ENCODE measurements at places on chromosomes 7 and 10.
A peak's percentile ranks its signal among the peaks of the same experiment; 100 is the strongest.

DNA sequence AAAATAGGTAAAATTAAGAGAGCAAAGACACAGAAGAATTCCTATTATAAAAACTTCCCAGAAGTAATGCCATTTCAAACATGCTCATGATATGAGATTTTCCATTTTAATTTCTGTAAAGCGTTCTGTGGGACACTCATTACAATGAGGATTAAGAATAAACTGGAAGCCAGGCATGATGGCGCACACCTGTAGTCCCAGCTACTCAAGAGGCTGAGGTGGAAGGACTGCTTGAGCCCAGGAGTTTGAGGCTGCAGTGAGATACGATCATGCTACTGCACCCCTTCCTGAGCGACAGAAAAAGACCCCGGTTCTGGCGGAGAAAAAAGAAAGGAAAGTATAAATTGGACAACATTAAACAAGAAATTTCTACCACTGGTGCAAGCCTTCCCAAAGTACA lies 1.5 kb downstream of the DNA2 start:
- no peak for DNase-seq

DNA sequence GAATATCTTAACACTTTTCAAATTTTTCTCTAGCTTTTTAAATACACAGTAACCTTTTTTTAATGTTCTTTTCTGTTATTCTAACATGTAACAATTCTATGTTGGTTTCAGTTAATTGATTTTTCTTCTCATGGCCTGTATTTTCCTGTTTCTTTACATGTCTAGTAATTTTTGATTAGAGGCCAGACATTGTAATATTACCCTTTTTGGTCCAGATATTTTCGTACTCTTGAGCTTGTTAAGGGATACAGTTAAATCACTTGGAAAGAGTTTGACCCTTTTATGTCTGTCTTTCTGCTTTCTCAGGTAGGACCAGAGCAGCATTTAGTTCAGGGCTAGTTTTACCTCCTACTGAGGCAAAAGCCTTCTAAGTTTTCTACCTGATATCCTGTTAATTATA lies 45.0 kb downstream of the BICC1 start:
- no peak for DNase-seq

GRCh38 chr7:102836191-102836919 lies 76.4 kb upstream of the LRRC17 start:
- peak; percentile 88 for DNase-seq

- peak; percentile 58 for DNase-seq
Measured at GRCh38 chr10:55183993-55184392, 383.0 kb upstream of the PCDH15 start.

- DNase-seq, result no peak
Measured at GRCh38 chr7:137999496-138000080, 2.3 kb downstream of the CREB3L2 start.

DNA sequence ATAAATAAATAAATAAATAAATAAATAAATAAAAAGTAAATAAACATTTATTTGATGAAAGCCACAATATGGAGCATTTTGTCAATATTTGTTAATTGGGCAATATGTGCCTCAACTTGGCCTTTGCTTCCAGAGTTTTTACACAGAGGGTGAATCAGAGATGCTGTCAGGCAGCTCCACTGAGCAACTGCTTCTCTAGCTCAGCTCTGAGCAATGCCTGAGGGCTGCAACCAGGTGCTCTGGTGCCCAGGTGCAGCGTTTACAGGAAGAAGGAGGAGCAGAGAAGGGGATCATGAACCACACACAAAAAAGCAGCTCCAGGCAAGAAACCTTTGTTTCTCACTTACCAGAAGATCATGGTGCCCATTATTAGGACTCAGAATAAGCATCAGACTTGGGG lies 876.2 kb upstream of the AUTS2 start:
- DNase-seq, result no peak

- DNase-seq, result no peak
Measured at GRCh38 chr10:22268503-22268902, 47.7 kb upstream of the COMMD3 start.

- peak; percentile 33 for DNase-seq
Measured at GRCh38 chr10:62171791-62172190, 96.9 kb downstream of the RTKN2 start.

GRCh38 chr7:117212969-117213877 lies 109.6 kb downstream of the WNT2 start:
- DNase-seq, result peak; percentile 79

DNA sequence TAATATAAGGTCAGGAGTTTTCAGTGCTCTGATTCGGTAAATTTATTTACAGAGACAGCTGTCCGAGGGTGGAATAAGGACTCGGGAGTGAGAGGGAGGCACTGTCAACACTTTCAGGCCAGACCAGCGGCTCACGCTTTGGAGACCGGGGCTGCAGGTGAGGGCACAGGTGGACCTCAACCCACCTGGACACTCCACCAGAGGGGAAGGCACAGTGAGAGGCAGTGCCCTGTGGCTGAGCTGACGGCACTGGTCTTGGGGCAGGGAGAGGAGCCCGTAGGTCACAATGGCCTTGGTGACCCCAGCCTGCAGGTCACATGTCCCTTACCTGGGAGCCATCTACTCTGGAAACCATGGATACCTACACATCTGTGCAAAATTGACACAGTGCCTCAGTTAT lies 315.1 kb downstream of the ADARB2 start:
- DNase-seq, result no peak

All from fibroblast of lung (primary cell).